ENCODE measurements at places on chromosomes 7 and 10. TPM values are rescaled to one million over a fixed set of nuclear protein-coding genes. Genes with fewer than 3 reads are reported as not detected.

DNA sequence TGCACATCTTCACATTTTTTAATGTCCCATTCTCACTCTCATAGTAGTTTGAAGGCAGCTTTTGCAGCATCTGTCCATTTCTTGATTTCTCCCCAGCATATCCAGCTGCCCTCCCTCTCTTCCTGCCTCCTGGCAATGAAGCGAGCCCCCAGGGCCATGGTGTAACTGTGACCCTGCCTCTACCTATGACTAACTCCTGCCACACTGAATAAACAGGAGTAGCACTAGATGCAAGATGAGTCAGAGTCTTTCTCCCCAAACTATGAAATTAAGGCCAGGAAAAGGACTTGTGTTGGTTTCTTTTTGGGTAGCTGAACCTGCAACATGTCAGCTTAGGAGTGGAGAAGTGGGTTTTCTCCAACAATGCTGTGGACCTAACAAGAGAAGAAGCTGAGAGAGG is 329.0 kb downstream of the RNLS start:
- H3K4me3 ChIP-seq, result no peak overlapping the region
- no peaks in the 10 kb centered on the region for H3K27me3 ChIP-seq
- DNase-seq, result peak; percentile 52
- H3K4me1 ChIP-seq, result peaks cover 58% of the 10 kb centered on the region
- H3K27ac ChIP-seq, result peak overlapping the region; percentile 58
- no peaks in the 10 kb centered on the region for H3K36me3 ChIP-seq

DNA sequence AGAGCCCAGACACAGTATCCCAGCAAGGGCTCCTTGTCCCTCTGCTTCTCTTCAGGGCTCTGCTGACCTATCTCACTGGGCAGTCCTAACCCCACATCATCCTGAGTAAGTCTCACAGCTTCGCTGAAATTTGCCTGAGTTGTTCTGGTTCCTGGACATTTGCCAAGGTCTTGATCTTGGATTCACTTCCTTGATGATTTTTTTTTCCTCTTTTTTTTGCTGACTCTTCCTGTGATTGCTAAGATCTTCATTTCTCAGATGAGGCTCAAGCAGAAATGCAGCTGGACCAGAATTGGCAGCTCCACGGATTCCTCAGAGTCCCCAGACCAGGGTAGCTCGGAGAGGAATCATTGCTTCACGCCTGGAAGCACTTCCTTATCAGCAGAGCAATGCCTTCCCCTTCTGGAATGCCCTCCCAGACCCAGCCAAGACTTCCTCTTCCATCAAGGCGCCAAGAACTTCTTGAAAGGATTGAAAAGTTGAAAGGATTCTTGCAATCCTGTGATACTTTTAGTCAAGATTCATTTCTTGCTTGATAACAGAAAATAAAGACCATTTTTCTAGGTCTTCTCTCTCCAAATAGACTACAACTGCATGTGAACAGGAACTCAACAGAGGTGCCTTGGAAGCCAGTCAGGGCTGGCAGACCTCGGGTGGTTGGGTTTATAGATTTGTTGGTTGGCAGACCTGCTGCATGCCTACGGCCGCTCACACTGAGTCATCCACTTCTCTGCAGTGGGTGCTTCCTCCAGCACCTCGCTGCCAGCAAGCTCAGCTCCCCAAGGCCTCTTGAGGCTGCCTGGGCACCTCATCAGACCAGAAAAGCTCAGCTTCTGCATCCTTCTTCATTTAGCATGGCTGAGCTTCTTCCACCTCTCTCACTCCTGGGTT is 8.8 kb upstream of the AFAP1L2 start:
- no peaks in the 10 kb centered on the region for H3K27me3 ChIP-seq
- no peaks in the 10 kb centered on the region for H3K36me3 ChIP-seq
- peaks cover 10% of the 10 kb centered on the region for H3K4me1 ChIP-seq
- no peak overlapping the region for H3K4me3 ChIP-seq
- DNase-seq, result peak; percentile 82
- H3K27ac ChIP-seq, result peak overlapping the region; percentile 56

GRCh38 chr7:93921607-93922566 is at the start of gene GNG11:
Gene GNG11 (plus strand): TSS chr7:93921735. CDS start chr7:93922138, 403 bp downstream.
- peak within 1 kb of the TSS; percentile 30 for H3K4me3 ChIP-seq
- H3K36me3 ChIP-seq, result no peaks in the 10 kb centered on the region
- H3K27me3 ChIP-seq, result no peaks in the 10 kb centered on the region
- DNase-seq, result peak; percentile 33
- H3K4me1 ChIP-seq, result no peaks in the 10 kb centered on the region

DNA sequence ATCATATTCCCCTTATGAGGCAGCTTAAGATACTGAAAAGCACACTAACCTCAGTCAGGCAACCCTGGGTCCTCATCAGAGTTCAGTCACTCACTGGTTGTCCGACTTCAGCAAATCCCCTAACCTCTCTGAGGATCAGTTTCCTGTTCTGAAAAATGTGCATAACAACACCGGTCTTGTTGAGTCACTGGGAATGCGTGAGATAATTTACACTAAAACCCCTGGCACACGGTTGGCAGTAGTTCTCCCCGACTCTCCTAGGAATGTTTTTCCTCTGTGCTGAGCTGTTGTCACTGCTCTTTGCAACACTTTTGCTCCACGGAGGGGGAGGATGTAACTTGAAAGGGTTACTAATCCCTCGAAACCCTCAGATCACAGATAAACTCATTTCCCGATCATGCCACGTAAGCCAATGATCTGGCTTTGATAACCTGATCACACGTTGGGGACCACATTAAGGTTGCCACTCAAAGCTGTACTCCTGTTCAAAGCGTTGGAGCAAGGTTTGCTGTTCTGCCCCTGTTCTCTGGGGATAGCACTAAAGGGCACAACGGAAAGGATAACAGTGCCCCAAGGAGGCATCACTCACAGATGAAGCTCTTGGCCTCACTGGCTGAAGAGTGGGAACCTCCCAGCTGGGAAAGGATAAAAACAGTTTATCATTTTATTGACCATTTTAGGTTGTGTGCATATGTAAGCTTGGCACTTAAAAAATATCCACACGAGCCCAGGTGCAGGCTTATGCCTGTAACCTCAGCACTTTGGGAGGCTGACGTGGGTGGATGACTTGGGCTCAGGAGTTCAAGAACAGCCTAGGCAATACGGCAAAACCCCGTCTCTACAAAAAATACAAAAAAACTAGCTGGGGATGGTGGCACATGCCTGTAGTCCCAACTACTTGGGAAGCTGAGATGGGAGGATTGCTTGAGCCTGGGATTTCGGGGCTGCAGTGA is 5.0 kb upstream of the RBM17 start:
- H3K4me1 ChIP-seq, result no peaks in the 10 kb centered on the region
- no peak for DNase-seq
- H3K4me3 ChIP-seq, result no peak overlapping the region
- no peaks in the 10 kb centered on the region for H3K36me3 ChIP-seq
- H3K27me3 ChIP-seq, result no peaks in the 10 kb centered on the region
- no peak overlapping the region for H3K27ac ChIP-seq

- no peaks in the 10 kb centered on the region for H3K4me1 ChIP-seq
- H3K27ac ChIP-seq, result no peak overlapping the region
- H3K27me3 ChIP-seq, result no peaks in the 10 kb centered on the region
- peaks cover 2% of the 10 kb centered on the region for H3K36me3 ChIP-seq
- peak; percentile 64 for DNase-seq
- H3K4me3 ChIP-seq, result no peak overlapping the region
Measured at GRCh38 chr7:867406-868188, 8.8 kb upstream of the GET4 start.

GRCh38 chr10:68463365-68464093 is 8.2 kb downstream of the DNA2 start:
- no peak overlapping the region for H3K27ac ChIP-seq
- H3K4me1 ChIP-seq, result no peaks in the 10 kb centered on the region
- no peaks in the 10 kb centered on the region for H3K27me3 ChIP-seq
- H3K36me3 ChIP-seq, result no peaks in the 10 kb centered on the region
- H3K4me3 ChIP-seq, result no peak overlapping the region
- no peak for DNase-seq

- peaks cover 3% of the 10 kb centered on the region for H3K4me1 ChIP-seq
- no peaks in the 10 kb centered on the region for H3K27me3 ChIP-seq
- no peak for DNase-seq
- no peak overlapping the region for H3K27ac ChIP-seq
Measured at GRCh38 chr10:110507346-110507745, 9.6 kb downstream of the DUSP5 start.

GRCh38 chr7:142500366-142500765 is 242.5 kb upstream of the PRSS58 start:
- no peak overlapping the region for H3K27ac ChIP-seq
- no peaks in the 10 kb centered on the region for H3K36me3 ChIP-seq
- H3K4me1 ChIP-seq, result no peaks in the 10 kb centered on the region
- no peaks in the 10 kb centered on the region for H3K27me3 ChIP-seq

NDUFA5 gene
- 19.4 TPM for total RNA-seq

ASB15 gene
- total RNA-seq, result 0.04 TPM

ZMIZ2 gene
- 39.4 TPM for total RNA-seq

Data from pancreas (tissue), 10 donors.